ENCODE measurements at places on chromosomes 1 and 21. TPM values are rescaled to one million over a fixed set of nuclear protein-coding genes. Genes with fewer than 3 reads are reported as not detected.
A peak's percentile ranks its signal among the peaks of the same experiment; 100 is the strongest.

Gene OR2L3
- not detected for polyA plus RNA-seq

Gene FAM151A
- polyA plus RNA-seq: 38.9 TPM

Gene GJA8
- polyA plus RNA-seq: 0.17 TPM

Gene LCE1C
- not detected for polyA plus RNA-seq

Gene NPHS2
- polyA plus RNA-seq: 431 TPM

Gene PIGV
- 17.5 TPM for polyA plus RNA-seq

Gene LYSMD1
- 17.0 TPM for polyA plus RNA-seq

Gene KCNJ9
- 0.14 TPM for polyA plus RNA-seq

Gene DTL
- polyA plus RNA-seq: 25.1 TPM

Gene HCRTR1
- 0.07 TPM for polyA plus RNA-seq

Gene WDR77
- 37.4 TPM for polyA plus RNA-seq

Gene GPR3
- polyA plus RNA-seq: 0.91 TPM

DNA sequence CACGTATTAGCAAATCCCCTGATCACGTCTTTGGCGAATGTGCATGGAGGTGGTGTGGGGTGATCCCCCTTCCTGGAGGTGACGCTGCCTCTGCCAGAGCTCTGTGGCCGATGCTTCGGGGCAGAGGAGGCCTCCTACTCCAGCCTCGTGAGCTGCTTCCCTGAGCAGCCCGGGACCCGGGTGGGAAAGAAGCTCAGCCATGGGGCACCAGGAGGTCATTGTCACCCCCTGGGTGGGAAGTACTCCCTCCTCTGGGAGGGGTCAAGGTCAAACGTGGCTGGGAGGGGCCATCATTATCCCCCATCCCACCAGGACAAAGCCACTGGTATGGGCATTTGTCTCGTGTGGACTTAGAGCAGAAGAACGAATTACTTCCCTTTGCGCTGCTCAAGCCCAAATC is 40.7 kb downstream of the KCNAB2 start:
- DNase-seq: no peak

- no peak for DNase-seq
Observed at GRCh38 chr1:20462397-20462796, 23.6 kb downstream of the CAMK2N1 start.

- no peak for DNase-seq
Observed at GRCh38 chr1:116720364-116721038, 33.7 kb upstream of the CD2 start.

GRCh38 chr1:201208236-201208635 is 17.6 kb downstream of the IGFN1 start:
- DNase-seq: no peak

DNA sequence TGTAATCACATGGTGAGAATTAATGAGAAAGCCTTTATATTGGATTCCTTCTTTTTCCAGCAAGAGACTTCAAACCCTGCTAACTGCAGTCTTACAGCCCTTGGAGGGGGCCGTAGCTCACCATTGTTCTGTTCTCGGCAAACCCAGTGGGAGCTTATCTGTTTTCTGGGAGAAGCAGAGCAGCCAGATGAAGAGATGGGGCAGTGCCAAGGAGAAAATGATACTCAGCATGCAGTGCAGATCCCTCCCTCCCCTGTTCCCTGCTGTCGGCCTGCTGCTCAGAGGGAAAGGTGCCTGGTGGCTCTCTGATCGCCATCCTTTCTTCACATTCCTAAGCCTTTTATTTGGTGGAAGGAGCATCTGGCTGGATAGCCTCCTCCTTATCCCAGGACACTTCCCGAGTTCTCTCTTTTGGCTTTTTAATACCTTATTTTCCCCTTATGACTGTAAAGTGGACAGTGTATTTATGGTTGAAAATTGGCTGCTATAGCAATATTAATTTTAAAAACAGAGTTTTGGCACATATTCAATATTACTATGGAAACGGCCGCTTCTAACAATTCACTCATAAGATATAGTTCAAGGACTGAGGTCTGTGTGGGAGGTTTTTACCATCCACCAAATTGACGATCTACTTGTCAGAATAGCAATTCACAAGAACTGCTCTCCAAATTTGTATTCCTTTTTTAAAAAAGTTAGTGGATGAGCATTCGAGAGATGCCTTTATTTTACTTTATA is 203.4 kb downstream of the CRB1 start:
- no peak for DNase-seq

DNA sequence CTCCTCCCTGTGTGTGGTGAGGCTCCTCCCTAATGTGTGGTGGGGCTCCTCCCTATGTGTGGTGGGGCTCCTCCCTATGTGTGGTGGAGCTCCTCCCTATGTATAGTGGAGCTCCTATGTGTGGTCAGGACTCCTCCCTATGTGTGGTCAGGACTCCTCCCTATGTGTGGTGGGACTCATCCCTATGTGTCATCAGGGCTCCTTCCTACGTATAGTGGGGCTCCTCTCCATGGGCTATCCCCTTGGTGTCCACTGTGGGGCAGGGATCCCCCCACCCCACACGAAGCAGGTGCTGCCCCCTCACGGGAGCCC is 29.6 kb downstream of the PRSS38 start:
- no peak for DNase-seq

DNA sequence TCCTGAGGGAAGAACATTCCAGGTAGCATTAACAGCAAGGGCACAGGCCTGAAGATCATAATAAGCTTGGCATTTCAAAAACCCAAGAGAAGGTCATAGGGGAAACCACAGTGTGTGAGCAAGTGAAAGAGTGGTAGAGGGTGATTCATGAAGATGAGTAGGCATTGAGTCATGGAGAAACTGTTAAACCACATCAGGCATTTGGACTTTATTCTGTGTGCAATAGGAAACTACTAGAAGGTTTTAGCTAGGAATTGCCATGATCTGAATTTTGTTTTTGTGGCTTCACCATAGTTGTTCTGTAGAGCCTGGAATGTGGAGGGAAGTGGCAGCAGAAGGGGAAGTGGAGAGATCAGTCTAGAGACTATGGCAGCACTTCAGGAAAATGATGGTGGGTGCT is 359.0 kb upstream of the PTBP2 start:
- DNase-seq: no peak

DNA sequence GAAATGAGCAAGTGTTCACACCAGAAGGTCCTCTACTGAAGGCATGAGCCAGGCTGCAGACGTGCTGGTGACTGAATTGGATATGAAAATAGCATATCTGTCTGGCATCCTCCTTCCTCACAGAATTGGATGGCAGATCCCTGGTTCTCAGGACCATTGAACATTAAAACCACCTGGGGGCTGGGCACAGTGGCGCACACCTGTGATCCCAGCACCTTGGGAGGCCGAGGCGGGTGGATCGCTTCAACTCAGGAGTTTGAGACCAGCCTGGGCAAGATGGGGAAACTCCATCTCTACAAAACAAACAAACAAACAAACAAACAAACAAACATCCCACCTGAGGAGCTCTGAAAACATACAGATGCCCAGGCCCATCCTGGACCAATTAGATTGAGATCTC is 23.4 kb downstream of the TEX35 start:
- no peak for DNase-seq

DNA sequence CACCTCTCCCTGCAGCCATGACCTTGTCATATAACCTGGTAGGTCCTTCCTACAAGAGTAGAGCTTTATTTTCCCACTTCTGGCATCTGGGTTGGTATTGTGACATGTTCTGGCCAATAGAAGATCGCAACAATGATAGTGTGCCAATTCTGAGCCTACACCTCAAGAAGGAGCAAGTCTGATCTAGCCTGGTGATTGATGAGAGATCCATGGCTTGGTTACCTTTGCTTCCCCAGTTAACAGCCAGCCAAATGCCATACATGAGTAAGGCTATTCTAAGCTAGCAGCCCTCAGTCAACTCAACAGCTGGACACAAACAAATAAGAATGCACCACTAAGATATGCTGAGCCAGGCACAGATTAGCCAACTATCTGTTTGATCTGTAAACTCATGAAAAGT is 226.7 kb downstream of the LMO4 start:
- DNase-seq: no peak

- DNase-seq: no peak
Observed at GRCh38 chr1:74731399-74732052, 1.3 kb downstream of the CRYZ start.

- DNase-seq: no peak
Observed at GRCh38 chr1:83024251-83024767, 974.6 kb downstream of the TTLL7 start.

DNA sequence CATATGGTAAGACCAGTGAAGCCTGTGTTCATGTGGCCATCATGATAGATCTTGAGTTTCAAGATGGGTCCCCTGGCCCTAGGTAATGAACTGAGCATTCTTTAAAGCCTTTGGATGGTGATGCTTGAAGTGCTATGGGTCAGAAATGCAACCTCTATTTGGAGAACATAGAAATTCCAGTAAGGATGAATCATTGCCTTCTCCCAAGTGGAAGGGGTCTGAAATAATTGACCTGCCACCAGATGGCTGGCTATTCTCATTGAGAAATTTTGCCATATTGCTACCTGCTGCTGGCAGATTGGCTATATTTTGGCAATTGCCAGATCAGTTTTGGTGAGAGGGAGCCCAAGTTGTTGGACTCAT is 739 bp upstream of the IFI6 start:
- DNase-seq: no peak

- peak; percentile 37 for DNase-seq
Observed at GRCh38 chr1:177256153-177257075, 85.7 kb downstream of the BRINP2 start.

- DNase-seq: no peak
Observed at GRCh38 chr21:41048145-41048544, 119.8 kb upstream of the BACE2 start.

DNA sequence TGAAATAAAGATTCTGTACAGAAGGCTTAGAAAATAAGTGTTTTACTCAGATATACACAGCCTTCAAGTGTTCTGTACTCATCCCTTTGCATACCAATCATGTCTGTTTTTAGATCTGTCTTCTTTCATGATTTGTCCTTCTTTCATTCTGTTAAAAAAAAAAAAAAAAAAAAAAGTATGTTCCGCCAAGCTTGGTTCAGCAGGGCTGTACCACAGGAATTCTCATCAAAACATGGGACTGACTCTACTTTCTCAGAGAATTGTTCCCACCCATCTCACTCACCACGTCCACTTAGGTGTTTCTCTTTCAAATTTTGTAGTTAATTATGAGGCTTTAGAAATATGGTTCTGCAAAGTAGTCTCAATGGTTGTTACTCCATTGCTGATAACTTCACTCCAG is 119.0 kb downstream of the AK5 start:
- no peak for DNase-seq

- DNase-seq: no peak
Observed at GRCh38 chr21:37459575-37459974, 93.0 kb downstream of the DYRK1A start.

DNA sequence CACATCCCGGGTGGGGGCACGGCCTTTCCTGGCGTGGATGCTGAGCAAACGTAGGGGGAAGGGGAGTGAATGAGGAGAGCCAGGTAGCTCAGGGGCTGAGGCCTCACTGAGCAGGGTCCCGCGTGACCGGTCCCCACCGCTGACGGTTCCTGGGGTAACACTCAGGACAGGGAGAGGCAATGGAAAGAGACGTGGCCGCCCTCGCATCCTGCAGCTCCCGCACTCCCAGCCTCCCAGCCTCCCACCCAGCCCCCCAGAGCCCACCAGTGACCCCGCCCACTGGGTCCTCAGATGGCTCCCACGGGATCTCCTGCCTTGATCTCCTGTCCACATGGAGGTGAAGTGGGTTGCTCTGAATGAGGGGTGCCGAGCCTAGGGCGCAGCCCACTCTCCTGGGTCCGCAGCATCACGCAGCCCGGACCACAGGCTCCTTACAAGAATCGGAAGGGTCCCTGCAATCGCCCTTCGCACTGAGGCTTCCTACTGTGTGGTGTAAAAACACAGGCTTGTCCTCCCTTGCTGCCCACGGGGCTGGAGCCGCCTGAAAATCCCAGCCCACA is 2.4 kb downstream of the TSPEAR start:
- no peak for DNase-seq

GRCh38 chr21:17491716-17492414 is 21.0 kb upstream of the CXADR start:
- no peak for DNase-seq

DNA sequence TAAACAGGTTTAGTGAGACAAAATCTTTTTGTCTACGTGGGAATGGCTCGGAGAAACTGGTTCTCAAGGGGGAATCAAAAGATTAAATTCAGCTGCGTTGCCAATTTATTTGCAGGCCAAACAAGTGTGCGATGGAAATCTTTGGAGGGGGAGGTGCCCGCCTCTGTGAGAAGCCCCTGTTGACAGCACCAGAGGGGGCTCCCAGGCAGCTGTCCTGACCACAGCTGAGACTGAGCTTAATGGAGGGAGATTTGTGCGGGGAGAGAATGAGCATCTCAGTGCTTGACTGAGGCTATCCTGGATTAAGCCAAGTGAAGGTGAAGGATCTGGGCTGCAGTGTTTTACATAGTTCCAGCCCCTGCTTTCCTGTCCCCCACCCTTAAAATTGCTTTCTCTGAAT is 169.7 kb downstream of the ATG4C start:
- DNase-seq: no peak

DNA sequence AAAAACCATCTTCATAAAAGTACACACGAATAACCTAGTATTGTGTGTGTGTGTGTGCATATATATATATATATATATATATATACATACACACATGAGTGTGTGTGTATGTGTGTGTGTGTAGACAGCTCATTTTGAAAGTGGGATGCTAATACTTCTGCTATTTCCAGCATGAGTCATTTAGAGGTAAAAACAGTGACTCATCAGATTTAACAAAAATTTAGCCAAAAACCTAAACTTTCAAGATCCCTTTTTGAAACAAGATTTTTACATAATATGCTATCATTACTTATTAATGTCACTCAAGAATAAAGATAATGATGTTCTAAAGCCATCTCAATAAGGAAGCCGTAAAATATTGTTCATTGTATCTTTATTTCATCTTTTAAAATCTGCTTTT is 35.6 kb upstream of the ADGRL4 start:
- no peak for DNase-seq

DNA sequence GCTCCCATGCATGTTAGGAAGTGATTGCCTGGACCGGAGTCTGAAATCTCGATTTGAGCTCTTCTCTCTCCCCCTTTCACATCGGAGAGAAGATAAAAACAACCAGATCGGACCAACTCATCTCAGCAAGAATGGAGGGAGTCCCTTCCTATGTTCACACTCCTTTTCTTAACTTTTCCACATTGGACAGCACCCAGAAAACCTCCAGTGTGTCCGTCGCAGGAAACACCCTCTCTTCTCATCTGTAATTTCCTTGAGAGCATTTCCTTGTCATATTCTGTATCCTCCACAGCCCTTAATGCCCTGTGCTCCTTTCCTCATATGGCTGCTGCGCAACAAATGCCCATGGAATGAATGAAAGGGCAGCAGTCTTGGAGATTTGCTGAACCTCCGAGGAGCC is 1.5 kb upstream of the TDRD10 start:
- no peak for DNase-seq

GRCh38 chr1:200021577-200022238 is 5.8 kb upstream of the NR5A2 start:
- DNase-seq: no peak

GRCh38 chr21:44880405-44881197 is 7.1 kb upstream of the PTTG1IP start:
- no peak for DNase-seq

GRCh38 chr1:159968901-159969300 is 14.9 kb upstream of the SLAMF9 start:
- no peak for DNase-seq

Measured in left renal cortex interstitium (tissue), 4 donors.